ENCODE measurements at places on chromosomes 2 and 18.

GRCh38 chr2:178542161-178542560, 61.9 kb downstream of the PLEKHA3 start:
- DNase-seq = no peak

- DNase-seq = no peak
These were observed 78.9 kb downstream of the ZBTB7C start for GRCh38 chr18:48330016-48330991.

DNA sequence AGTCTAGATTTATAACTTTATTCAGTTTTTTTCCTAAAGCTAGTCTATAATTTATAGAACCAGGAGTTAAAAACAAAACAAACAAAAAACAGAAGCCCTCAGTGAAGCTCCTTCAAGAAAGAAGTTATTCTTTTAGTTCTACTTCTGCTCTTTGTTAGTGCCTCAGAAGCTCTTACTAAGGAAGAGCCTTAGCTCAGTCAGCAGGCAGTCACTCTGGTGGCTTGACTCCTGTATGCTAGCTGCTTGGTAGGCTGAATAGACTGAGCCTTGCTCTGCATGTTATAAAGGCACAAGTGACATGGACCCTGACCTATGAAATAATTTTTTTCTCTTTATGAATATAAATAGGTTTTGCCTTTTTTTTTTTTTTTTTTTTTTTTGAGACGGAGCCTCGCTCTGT, 24.8 kb downstream of the NCOA1 start:
- no peak for DNase-seq

- DNase-seq = no peak
These were observed 56.0 kb upstream of the RAB6C start for GRCh38 chr2:129923265-129924091.

DNA sequence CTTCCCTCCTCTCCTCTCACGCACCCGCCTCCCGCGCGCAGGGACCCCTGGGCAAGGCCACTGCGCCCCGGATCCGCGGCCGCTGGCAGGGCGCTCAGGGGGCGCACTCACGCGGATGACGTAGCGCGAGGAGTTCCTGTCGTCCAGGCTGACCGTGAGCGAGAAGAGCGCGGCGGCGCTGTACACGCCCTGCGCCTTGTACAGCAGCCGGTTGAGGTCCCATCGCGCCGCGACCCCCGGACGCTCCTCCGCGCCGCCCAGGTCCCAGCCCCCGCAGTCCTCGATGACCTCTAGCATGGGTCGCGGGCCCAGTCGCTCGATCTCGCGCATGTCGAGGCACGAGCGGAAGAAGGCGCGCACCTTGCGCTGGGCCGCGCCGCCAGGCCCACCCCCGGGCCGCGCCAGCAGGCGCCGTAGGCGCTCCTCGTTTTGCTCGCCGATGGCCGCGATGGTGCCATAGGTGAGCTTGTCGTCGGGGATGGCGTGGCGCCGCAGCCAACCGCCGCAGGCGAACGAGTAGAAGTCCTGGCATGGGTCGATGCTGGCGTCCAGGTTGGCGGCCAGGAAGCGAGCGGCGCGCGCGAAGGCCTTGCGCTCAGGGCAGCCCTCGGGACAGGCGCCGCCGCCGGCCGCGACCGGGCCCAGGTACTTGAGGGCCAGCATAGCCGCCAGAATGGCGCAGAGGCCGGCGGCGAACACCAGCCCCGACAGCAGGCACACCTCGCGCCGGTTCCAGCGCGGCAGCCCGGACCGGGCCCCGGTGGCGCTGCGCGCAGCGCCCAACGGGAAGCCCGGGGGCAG, 1.7 kb downstream of the ECEL1 start:
- DNase-seq = no peak

DNA sequence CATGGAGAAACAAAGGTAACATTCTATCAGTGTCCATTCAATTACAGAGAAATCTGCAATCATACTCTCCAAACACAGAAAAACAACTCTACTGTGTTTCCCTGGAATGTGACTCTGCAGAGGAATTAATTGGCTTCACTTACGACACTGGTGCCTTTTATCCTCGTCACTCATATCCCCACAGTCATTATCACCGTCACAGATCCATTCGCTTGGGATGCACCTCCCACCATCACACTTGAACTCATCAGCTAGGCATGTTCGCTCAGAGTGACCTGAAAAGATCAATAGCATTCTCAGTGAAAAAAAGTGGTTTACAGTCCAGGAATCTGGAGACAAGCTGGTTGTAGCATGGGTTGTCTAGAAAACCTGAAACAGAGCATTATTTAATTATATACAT, 124.3 kb downstream of the DHRS9 start:
- no peak for DNase-seq

DNA sequence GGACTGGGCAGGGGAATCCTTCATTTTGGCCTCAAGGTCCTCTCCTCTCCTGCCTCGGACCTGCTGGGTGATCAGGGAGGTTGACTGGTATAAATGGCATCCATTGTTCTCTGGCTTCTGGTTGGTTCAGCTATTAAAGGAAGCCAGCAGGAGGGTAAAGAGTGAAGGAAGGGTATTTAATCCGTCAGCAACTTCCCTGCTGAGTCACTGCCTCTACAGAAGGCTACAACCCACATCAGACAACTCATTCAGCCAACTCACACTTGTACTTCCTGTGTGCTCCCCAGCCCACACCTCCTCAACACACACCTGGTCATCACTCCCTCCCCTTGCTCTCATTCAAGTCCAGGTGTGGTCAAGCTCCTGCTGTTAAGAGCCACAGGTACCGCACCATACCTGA, 68.3 kb upstream of the MRPS9 start:
- no peak for DNase-seq

- no peak for DNase-seq
These were observed 115.8 kb downstream of the CABLES1 start for GRCh38 chr18:23250893-23251656.

GRCh38 chr2:164717000-164717803, 95.9 kb upstream of the GRB14 start:
- DNase-seq = no peak

- DNase-seq = no peak
These were observed 146.8 kb upstream of the PXDN start for GRCh38 chr2:1891147-1891546.

DNA sequence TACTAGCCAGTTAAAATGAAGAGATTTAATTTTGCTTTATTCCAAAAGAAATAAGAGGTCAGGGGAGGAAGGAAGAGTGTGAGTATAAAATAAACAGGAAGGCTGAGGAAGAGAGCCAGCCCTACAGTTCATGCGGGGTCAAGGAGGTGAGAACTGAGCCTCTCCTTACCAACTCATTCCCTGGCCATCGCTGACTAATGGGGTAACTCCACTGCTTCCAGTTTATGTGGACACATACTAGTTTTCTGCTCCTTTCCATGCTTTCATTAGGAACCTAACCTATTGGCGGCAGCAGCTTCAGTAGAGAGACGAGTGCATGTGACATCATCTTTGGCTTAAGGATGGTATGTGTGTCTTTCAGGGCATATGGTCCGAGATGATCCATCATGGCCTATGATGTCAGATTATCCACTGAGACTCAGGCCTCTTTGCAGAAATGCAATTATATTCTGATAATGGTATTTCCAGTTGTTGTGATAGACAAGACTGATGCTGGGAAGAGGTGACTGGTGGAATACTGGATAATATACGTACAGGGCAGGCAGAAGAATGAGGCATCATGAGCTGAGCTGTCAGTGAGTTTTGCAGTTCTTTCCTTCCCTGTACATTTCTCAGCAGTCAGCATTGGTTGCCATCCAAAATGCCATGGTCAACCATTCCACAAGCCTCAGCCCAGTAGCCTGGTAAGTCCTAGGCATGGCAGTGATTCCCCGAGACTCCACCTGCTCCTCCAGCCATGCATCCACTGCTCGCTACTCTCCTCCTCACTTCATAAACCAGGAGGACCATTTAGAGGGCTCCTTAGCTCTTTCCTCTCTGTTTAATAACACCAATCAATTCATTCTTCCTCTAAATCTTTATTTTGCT, 184.6 kb upstream of the OSR1 start:
- no peak for DNase-seq

GRCh38 chr18:77671456-77672167, 422.0 kb downstream of the GALR1 start:
- no peak for DNase-seq

DNA sequence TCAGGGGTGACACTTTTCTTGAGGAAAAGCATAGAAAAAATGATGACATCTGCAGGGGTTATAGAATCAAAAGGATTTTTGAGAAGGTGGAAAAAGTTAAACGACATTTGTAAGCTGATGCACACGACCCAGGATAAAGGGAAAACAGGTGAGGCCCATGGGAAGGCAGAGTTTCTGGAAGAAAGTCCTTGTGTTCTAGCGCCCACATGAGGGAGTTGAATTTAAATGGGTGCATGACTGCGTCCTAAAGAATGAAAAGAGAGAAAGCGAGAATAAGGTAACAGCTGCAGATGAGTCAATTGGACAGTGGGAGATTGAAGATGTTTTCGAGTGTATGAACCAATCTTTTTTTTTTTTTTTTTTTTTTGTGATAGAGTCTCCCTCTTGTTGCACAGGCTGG, 158.1 kb downstream of the GALR1 start:
- DNase-seq = no peak

- DNase-seq = no peak
These were observed 25.4 kb upstream of the TMEM131 start for GRCh38 chr2:98020992-98021713.
